Transverse colon (tissue), 4 donors: ENCODE measurements at places on chromosomes 2 and 18.

GRCh38 chr2:223297788-223298187 lies 245.8 kb downstream of the KCNE4 start:
- H3K36me3 ChIP-seq = no peaks in the 10 kb centered on the region
- H3K27ac ChIP-seq = no peak overlapping the region
- no peaks in the 10 kb centered on the region for H3K4me1 ChIP-seq
- no peaks in the 10 kb centered on the region for H3K27me3 ChIP-seq
- no peak for DNase-seq

- no peaks in the 10 kb centered on the region for H3K4me1 ChIP-seq
- no peak overlapping the region for H3K4me3 ChIP-seq
- no peak for DNase-seq
These were observed 289.8 kb downstream of the RAD51AP2 start for GRCh38 chr2:17228461-17228860.

- H3K4me1 ChIP-seq = peaks cover 50% of the 10 kb centered on the region
- peak overlapping the region; percentile 86 for H3K27ac ChIP-seq
- H3K36me3 ChIP-seq = no peaks in the 10 kb centered on the region
- no peaks in the 10 kb centered on the region for H3K27me3 ChIP-seq
- DNase-seq = no peak
These were observed 13.5 kb downstream of the NDUFV2 start for GRCh38 chr18:9115984-9116383.

DNA sequence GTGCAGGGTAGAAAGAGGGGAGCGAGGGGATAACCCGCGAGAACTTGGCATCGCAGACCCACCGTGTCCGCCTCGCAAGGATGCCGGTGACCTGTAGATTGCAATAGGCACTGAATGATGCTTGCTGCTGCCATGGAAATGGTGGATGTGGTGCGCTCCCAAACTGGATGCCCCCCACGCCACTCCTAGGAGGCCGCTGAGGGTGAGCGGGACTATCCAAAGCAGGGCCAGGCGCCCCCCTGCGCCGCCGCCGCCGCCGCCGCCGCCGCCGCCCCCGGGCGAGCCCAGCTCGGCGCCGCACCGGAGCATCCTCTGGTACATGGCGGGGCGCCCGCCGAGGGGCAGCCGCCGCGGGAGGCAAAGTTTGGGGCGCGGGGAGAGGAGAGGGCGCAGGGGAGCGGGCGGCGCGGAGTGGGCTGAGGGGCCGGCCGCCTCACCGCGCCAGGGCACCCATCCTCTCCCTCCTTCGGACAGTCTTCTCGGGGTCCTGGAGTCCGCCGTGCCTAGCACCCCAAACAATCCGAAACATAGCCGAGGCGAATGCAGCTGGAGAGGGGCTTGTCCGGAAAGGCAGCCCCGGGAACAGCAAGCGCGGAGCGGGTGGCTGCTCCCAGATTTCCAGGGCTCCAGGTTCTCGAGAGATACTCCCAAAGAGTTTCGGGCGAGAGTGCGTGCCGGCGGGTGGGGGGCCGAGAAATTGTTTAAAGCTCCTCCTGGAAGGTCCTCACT lies 685.1 kb downstream of the NRXN1 start:
- DNase-seq = no peak
- H3K27me3 ChIP-seq = peaks cover 44% of the 10 kb centered on the region
- H3K4me3 ChIP-seq = no peak overlapping the region
- H3K27ac ChIP-seq = no peak overlapping the region
- no peaks in the 10 kb centered on the region for H3K4me1 ChIP-seq

- H3K27ac ChIP-seq = no peak overlapping the region
- peak; percentile 14 for DNase-seq
- H3K36me3 ChIP-seq = no peaks in the 10 kb centered on the region
- H3K4me1 ChIP-seq = no peaks in the 10 kb centered on the region
- H3K27me3 ChIP-seq = no peaks in the 10 kb centered on the region
These were observed 50.0 kb downstream of the CPO start for GRCh38 chr2:206989311-206989710.

DNA sequence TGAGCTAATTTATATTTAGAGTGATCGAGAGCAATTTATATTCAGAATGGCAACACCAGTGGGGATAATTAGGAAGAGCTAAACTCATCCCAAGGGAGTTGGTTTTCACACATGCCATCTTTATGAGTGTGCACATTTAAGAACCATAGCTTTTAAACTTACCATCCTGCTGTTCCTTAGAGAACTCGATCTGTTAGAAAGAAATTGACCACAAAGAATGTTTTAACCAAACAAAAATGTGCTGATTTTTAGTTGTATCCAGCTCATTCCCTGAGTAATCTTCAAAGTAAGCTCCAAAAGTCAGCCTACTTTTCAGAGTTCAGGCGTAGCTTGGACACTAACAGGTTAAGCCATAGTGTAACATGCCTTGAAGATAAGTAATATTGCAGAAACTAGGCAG lies 12.6 kb downstream of the MYL1 start:
- H3K27ac ChIP-seq = no peak overlapping the region
- H3K36me3 ChIP-seq = no peaks in the 10 kb centered on the region
- DNase-seq = no peak
- no peaks in the 10 kb centered on the region for H3K27me3 ChIP-seq

- no peaks in the 10 kb centered on the region for H3K4me1 ChIP-seq
- H3K36me3 ChIP-seq = no peaks in the 10 kb centered on the region
- H3K4me3 ChIP-seq = no peak overlapping the region
- H3K27ac ChIP-seq = no peak overlapping the region
These were observed 159.9 kb downstream of the LOXHD1 start for GRCh38 chr18:46497129-46497528.

DNA sequence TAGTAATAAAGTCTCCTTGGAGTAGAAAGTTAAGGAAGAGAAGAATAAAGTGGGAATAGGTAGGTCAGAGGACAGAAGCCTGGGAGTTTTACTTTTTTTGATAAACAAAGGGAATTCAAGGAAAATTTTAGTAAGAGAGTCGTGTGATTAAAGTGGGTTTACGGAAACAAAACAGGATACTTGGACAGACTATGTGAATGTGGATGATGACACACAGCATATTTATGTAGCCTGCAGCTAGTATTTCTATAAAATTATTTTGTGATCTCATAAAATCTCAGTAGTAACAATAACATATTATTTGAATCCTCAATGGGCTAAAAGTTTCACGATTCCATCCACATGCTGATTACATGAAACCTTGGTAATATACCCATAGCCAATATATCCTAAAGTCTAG lies 450.7 kb upstream of the PIK3C3 start:
- no peaks in the 10 kb centered on the region for H3K4me1 ChIP-seq
- no peaks in the 10 kb centered on the region for H3K27me3 ChIP-seq
- no peak overlapping the region for H3K4me3 ChIP-seq

GRCh38 chr18:47484068-47484467 lies 232.6 kb upstream of the SKOR2 start:
- no peaks in the 10 kb centered on the region for H3K36me3 ChIP-seq
- peaks cover 6% of the 10 kb centered on the region for H3K27me3 ChIP-seq
- H3K27ac ChIP-seq = no peak overlapping the region

DNA sequence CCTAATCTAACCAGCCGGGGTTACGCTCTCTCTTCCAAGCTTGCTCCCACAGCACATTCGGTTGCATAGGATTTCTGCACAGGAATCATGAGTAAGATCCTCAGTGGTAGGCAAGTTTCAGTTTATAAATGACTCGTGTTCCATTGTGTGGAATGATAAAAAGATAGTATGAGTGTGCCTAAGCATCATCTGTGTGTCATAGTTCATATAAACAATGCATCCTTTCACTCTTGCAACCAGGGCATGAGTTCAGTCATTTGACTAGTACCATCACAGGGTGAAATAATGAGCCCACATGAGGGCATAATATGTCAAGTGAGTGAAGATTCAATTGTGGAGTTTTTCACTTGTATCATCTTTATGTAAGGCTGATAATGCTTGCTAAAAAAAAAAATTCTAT lies 417.1 kb upstream of the CDH2 start:
- no peak for DNase-seq
- no peaks in the 10 kb centered on the region for H3K27me3 ChIP-seq
- no peak overlapping the region for H3K27ac ChIP-seq
- H3K4me1 ChIP-seq = no peaks in the 10 kb centered on the region
- no peaks in the 10 kb centered on the region for H3K36me3 ChIP-seq

- no peaks in the 10 kb centered on the region for H3K4me1 ChIP-seq
- no peak for DNase-seq
- H3K36me3 ChIP-seq = no peaks in the 10 kb centered on the region
- H3K27me3 ChIP-seq = no peaks in the 10 kb centered on the region
These were observed 29.2 kb downstream of the KCNG3 start for GRCh38 chr2:42464631-42465030.
